ENCODE measurements at places on chromosomes 7 and 10. TPM values are rescaled to one million over a fixed set of nuclear protein-coding genes. Genes with fewer than 3 reads are reported as not detected.
A peak's percentile ranks its signal among the peaks of the same experiment; 100 is the strongest.

NME8 gene
- total RNA-seq, result not detected

- DNase-seq, result no peak
Observed at GRCh38 chr10:131963811-131964210, 17.9 kb downstream of the BNIP3 start.

GRCh38 chr10:70832221-70832620 lies 16.5 kb downstream of the SGPL1 start:
- DNase-seq, result no peak

- peak; percentile 68 for DNase-seq
Observed at GRCh38 chr7:107742678-107743566, 1.0 kb upstream of the CBLL1 start.

DNA sequence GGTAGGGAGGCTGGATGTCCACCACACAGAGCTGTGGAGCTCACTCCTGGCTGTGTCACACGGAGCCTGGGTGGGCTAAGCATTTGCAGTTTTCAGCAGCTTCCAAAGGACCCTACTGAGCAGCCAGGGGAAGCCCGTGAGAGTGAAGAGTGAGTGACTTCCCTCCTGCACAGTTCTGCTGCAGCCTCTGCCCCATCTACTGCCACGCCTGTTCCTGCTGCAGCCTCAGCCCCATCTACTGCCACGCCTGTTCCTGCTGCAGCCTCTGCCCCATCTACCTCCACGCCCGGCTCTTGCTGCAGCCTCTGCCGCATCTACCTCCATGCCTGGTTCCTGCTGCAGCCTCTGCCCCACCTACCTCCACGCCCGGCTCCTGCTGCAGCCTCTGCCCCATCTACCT lies 12.2 kb downstream of the ADAM8 start:
- DNase-seq, result no peak

- DNase-seq, result no peak
Observed at GRCh38 chr7:115229401-115230105, 307.7 kb downstream of the MDFIC start.

DNA sequence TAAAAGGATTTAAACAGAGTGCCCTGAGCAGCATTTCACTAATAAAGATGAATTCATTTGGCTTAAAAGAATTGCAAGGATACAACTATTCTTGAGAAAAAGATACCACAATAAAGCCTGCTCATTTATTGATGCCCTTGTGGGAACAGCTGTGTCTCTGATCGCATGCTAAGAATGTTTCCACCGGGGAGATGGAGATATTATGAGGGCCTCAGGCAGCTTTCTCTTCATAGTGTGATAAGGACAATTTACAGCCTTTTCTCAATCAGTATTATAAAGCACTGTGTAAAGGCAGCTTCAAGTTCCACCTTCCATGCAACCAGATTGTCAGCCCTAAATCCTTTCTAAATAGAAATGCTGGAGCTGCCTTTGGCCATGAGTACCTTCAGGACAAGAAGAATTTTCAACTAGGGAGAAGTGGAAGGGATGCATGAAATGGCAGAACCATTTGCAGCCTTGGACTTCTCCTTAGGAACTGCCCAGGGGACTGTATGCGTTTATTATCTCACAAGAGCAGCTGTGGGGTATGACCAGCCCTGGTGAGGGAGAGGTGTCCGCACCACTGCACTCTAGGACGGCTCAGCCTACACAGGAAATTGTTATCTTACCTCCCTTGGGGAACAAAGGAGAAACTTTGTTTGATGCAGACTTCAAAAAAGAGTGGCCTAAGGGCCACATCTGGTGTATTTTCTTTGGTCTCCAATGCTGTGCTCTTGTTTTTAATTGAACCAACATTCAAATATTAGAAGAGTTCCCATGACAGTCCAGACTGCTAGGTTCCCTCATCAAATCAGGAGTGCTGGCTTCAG lies 116.9 kb upstream of the PCGF5 start:
- no peak for DNase-seq
